ENCODE measurements at places on chromosomes 7 and 10.

DNA sequence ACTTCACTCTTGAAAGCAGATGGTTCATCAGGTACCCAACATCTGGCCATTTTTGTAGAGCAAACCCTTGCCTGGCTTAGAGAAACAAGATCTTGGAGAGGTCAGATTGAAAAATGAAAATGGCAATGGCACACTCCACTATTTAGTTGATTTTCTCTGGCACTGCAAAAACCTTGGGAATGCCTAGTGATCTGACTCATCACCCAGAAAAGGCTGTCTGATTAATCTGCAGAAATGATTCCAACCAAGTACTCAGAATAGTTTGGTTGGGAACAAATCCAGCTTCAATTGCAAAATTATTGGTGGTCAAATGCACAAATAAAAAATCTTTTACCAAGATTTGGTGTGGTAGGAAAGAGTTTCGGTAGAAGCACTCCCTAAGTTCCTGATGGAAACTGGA lies 351.2 kb downstream of the PHTF2 start:
- DNase-seq = peak; percentile 77

- DNase-seq = no peak
Measured at GRCh38 chr7:92246360-92247101, 757 bp downstream of the ANKIB1 start.

GRCh38 chr7:132257253-132257652 lies 319.0 kb downstream of the PLXNA4 start:
- no peak for DNase-seq

- DNase-seq = no peak
Measured at GRCh38 chr10:113111900-113112853, 162.1 kb downstream of the TCF7L2 start.

GRCh38 chr10:5142199-5142598 lies 42.8 kb downstream of the AKR1C8 start:
- DNase-seq = no peak

GRCh38 chr10:84193846-84194423 lies 402 bp upstream of the CDHR1 start:
- DNase-seq = no peak

DNA sequence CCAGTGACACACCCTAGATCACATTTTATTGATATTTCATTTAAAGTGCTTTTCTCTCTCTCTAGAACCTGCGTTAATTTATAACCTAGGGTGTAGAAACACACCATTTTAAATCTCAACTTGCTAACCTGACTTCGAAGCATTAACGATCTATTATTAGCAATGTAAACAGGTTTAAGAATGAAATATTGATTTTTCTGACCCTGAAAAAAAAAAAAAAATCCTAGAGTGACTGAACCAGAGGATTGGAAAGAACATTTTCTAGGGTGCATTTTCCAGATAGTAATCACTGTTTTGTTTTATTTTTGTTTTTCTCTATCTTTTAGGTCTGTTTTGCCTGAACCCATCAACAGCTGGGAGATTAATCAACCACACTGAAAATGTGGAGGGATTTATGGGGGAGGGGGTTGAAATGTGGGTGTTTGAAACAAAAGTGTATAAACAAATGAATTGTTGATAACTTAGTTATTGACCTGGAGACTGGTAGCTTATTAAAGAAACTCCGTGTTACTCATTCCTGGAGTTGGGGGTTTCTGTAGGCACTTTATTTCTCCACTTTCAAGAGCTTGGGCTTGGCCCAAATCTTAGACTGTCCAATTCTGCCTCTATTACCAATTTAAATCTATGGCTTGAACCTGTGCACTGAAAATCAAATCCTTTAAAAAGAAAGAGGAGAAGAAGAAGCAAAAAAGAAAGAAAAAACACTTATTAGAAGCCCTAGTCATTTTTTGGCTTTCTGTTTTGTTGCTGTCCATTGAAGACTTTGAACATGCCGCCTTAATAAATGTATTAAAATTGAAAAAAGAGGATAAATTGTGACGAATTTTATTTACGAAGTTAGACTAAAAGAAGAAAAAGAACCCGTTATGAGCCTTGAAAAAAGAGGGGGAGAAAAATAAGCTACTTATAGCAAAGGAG lies 2.8 kb downstream of the HOXA2 start:
- DNase-seq = no peak

- no peak for DNase-seq
Measured at GRCh38 chr7:44909596-44910389, 24.5 kb upstream of the PURB start.

DNA sequence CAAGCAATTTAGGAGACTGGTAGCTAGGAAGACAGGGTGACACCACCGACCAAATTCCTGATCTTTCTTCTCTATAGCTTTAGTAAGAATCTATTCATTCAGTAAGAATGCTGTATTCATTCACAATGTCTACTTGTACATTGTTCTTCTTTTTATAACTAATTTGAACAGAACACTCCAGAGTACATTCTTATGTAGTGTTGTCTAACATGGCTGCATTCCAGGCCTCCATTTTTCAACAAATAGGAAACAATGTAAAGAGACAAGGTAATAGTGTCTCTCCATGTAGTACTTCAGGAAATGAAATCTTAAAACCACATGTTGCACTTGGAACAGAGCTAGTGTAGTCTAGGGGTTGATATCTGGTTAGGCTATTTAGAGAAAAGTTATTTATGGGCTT lies 1.8 kb downstream of the VCL start:
- peak; percentile 69 for DNase-seq

GRCh38 chr7:288671-289101 lies 1.3 kb upstream of the FOXL3 start:
- no peak for DNase-seq

GRCh38 chr7:144982133-144982532 lies 146.3 kb upstream of the TPK1 start:
- no peak for DNase-seq

DNA sequence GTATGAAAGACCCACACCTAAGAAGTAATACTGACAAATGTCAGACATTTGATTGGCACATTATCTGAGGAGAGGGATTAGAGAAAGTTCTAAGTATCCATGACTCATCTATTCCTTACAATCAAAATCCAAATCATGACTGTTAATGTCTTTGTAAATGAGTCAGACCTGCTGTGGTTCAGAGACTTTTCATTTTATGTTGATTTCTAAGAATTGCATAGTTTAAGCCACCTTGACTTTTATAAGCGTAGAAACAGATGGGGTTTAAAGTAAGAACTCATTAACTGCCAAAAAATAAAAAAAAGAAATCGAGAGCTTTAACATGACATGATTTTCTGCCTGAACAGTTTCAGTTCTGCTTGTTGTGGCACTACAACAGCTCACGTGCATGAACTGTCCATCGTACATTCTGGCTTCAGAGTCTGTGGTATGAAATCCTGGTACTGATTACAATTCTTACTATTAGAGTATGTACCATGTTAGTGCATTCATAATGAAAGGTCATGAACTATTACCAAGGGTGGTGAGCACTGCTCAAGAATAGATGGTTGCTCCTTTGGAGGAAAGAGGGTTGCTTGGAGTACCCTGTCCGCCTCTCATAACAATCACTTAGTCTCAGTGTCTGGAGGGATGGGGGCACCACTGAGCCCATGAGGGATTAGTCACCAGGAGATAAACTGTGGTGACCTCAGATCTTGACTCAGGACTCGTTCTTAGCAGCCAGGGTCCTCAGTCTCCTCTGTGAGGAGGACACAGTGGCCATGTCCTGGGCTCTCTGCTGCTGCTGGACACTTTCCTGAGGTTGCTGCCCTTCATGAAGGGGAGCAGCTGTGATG lies 42.2 kb downstream of the ACSM6 start:
- DNase-seq = peak; percentile 50

DNA sequence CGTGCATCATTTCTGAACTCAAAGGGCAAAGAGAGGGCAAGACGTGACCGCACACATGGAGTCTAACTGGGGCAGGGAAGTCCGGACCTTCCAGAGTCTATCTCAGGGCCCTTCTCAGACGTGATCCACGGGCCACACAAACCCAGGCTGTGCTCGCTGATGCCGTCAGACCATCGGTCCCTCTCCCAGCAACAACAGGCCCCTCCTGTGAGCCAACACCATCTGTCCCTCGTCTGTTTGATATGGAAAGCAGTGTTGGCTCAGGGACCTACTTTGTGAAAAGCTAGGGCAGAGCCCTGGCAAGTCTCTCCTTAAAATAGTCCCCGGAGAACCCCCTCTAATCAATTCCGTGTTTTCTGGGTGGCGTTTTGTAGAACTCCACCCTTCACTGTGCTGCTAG lies 208.8 kb downstream of the TCERG1L start:
- DNase-seq = no peak

DNA sequence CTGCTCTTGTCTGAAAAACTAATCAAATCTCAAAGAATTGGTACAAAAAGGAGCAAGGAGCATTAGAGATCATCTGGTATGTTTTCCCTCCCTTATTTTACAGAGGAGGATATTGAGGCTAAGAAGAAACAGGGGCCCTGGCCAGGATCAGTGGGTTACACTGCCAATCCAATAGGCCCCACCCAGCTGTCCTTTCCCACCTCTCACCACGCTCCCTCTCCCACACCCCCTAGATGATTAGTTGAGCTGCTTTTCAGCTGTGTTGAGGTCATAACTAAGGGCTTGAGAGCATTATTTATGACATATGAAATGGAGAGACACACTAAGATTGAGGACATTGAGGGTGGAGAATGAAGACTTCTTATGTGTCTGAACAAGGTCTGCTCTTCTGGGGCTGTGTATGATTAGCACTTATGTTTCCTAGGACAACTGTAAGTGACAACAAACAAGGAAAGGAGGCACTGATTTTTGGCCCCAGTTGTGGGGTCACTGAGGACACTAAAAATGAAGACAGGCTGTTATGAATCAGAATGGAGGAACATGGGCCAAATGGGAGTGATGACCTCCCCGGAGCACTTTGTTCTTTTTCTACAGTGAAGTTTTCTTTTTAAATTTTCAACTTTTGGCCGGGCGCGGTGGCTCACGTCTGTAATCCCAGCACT lies 26.5 kb downstream of the VWA2 start:
- DNase-seq = no peak

DNA sequence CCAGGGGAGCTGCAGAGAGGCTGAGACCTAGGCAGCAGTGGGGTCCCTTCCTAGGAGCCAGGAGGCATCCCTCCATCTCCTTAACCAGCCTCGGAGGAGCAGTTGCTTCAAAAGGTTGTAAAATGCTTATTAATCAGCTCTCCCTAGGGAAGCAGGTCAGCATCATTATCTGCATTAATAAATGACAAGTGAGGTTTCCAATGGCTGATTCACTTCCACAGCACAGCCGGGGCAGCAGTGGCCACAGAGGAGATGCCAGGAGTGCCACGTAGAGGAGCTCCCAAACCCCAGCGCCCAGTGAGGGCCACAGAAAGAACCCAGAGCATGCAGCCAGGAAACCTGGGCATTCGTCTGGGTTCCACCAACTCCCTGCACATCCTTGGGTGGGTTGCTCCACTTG lies 8.2 kb upstream of the NPFFR1 start:
- no peak for DNase-seq

DNA sequence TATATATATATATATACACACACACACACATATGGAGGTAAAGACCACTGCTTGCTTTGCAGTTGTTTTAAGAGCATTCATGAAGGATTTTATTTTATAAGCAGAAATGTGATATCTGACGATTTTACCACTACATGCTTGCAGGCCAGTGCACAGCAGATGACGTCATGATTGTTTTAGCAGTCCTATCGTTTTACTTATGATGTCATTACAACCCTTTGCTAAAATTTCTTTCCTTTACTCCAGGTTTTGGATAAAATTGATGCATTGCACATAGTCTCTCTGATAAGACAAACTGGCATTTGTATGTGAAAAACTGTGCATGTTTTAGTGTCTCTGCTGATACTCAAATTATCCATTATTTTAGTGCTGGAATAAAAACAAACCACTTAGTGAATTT lies 9.2 kb downstream of the EGFR start:
- no peak for DNase-seq

DNA sequence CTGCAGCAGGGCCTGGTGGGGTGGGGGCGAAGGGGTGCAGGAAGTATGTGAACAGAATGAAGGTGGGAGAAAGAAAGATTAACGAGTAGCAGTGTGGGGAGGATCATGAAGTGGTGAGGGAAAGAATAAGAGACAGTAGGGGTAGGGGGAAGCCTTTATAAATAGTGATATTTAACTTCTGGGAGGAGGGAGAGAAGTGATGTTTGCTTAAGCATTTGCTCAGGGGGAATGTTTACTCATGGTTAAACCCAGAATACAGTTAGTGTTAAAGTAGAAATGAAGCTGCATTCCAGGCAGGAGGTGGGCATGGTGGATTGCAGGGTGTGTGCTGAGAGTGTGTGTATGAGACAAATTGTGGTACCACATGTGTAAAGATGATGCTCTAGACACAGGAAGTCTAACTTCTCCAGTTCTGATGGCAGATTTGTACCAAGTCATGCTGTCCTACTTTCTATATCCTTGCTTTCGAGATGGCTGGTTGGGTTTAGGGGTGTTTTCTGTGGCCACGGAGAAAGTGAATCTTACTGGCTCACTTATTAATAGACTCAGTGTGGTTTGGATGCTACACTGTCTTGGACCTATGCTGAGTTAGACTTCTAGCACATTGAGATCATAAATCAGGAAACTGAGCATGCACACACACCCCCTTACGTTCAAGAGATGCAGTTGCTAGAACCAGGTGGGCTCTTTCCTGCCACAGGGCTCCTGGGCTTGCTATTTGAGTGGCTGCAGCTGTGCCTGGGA lies 10.6 kb upstream of the DNMBP start:
- DNase-seq = no peak

DNA sequence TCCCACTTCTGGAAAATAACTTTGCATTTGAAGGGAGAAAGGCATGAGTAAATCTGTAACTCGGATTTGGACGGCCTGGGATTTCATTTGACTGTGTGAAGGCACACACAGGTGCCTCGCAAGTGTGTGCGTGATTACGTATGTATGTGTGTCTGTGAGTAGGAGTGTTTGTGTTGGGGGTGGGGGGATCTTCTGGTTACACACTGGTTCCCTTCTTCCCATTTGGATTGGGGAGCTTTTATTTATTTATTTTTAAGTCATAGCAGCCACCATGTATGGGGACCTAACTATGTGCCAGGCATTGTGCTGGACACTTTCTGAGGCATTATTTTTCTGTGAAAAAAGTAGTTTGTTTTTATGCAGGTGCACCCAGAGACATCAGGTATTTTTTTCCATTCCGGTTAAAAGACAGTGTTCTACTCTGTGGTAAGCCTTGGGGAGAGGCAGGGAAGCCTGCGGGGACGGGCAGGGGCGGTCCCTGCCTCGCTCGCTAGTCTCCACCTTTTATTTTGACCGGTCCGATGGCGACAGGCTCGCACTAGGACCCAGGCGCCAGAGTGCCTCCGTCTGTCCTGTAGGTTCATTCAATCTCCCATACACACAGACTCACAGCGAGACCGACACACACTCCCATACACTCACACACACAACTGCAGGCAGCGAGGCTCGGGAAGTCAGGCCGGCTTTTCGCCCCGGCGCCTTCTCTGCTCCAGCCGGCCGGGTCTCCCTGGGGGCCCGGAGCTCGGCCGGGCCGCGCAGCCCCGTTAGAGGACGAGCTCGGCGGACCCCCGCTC lies at the start of gene MXI1:
Gene MXI1, plus strand, starts transcription at position 595 of the 794 bp plus-strand sequence. CDS start 204 bp downstream, outside the sequence.
- DNase-seq = no peak

- DNase-seq = no peak
Measured at GRCh38 chr7:33079096-33079495, 16.5 kb upstream of the NT5C3A start.

Measured in fibroblast of skin of left biceps (primary cell).